ENCODE measurements at places on chromosomes 3 and 15. TPM values are rescaled to one million over a fixed set of nuclear protein-coding genes. Genes with fewer than 3 reads are reported as not detected.

DNA sequence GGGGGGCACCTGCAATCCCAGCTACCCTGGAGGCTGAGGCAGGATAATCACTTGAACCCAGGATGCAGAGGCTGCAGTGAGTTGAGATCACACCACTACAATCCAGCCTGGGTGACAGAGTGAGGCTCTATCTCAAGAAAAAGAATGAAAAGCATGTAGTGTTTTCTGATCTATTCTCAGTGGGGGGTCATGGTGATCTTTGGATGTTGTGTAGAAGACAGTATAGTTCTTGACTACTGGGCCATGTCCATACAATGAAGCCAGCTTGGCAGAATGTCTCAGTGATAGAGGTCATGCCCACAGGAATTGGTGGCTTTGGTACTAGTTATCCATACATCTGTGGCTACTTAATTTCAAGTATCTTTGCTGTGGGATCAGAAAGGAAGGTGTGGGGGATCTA lies 26.8 kb upstream of the NANOGP8 start:
- DNase-seq = no peak

DNA sequence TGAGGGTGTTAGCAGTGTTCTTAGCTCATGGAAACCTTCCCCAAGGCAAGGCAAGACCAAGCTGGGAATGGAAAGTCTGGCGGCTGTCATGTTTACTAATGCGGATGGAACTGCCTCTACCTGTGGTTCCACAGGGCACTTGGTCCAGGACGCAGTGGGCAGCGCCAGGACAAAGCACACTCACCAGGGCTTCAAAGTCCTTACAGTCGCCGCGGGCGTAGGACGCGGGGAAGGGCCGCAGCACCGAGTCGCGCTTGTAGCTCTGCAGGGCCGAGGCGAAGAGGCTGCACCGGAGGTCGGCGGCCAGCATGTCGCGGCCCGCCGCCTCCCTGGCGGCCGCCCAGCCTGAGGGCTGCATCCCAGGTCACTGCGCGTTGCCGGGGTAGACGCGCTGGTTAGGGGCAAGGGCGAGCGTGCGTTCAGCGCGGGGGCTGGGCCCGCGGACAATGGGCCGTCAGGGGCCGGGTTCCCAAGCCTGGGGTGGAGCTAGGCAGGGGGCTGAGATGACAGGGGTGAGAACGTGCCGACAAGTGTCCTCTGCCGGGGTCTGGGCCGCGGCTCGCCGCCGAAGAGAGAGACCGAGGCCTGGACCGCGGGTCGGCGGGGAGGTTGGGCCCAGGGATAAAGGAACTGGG lies 497 bp downstream of the PARP16 start:
- no peak for DNase-seq

- no peak for DNase-seq
Observed at GRCh38 chr15:63968122-63968524, 78.2 kb downstream of the DAPK2 start.

DNA sequence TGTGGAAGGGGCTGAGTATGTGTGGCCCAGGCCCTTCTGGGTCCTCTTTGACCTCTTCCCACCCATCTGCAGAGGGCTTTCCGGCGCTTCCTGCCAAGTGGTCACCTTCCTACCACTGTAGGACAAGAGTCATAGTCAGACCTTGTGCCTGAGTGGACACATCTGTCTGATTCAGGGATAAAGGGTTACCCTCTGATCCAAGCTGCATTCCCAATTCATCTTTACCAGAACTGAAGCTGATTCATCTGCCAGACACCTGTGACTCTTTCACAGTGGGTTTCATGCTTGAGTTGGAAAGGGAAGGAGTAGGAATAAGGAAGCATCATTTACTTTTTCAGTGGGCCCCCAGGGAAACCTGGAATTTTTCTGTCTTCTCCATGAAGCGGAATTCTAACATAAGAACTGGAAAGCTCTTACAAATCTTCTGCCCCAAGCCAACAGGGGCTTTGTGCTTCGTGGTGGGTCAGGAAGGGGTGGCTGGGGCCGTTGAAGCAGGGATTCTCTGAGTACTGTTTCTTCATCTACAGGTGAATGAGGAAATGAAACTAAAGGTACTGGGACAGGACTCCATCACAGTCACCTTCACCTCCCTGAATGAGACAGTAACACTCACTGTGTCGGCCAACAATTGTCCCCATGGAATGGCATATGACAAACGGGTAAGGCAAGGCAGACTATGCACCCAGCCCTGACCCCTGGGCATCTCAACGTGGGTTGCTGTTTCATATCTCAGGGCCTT lies 46.4 kb downstream of the C3orf20 start:
- no peak for DNase-seq

GOLGA8T gene
- total RNA-seq = not detected

GRCh38 chr3:181487236-181487978 lies 224.3 kb upstream of the SOX2 start:
- no peak for DNase-seq

- DNase-seq = peak; percentile 54
Observed at GRCh38 chr3:151171145-151171757, 31.8 kb downstream of the GPR171 start.

KIF9 gene
- total RNA-seq = 6.7 TPM

C3orf22 gene
- total RNA-seq = not detected

DNA sequence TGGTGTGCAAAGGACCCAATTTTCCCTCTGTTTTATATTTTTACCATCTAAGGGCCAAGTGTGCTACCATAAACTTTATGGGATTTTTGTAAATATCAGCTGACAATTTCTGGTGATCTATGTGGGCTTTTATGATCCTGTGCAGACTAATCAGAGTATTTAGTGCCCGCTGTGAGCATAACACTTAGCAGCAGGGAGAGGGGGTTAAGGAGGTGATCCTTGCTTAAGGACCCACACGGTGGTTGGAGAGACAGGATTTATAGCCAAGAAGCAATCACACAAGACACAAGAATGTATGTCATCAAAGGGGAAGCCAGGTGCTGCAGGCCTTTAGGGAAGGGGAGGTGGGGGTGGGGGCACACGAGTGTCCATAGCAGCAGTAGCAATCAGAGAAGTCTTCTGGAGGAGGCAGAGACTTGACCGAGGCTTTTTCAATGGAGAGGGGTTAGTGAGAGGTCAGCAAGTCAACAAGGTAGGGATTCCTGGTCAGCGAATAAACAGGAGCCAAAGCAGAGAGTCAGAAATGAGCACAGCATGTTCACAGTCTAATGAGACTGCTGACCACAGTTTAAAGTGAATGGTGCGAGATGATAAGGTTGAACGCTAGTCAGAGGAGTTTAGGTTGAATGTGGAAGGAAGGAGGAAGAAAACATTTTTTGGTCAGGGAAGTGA lies 4.5 kb upstream of the CACNA1D start:
- no peak for DNase-seq

RARRES1 gene
- 222 TPM for total RNA-seq

DLL4 gene
- total RNA-seq = 9.7 TPM

DNA sequence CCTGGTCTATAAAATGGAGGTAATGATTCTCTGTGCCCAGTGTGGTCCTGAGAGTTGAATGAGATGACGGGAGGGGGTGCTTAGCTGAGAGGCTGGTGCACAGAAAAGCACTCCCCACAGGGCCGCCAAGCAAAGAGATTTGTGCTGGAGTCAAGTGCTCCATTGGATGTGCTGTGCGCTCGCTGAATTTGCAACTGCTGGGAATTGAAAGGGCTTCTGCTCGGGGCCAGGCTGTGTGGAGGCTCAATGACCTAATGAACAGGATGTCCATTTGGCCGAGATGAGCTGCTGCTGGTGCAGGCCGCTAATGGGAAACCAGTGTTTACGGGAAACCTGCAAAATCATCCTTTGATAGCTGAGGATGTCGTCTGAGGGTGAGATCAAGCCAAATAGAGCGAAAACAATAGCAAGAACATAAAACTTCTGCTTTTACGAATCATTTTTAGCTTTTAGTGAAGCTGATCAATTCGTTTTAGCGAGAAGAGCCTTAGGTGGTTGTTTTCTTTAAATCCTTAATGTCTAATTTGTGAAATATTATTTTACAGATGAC lies 211.7 kb downstream of the GABRG3 start:
- DNase-seq = no peak

DNA sequence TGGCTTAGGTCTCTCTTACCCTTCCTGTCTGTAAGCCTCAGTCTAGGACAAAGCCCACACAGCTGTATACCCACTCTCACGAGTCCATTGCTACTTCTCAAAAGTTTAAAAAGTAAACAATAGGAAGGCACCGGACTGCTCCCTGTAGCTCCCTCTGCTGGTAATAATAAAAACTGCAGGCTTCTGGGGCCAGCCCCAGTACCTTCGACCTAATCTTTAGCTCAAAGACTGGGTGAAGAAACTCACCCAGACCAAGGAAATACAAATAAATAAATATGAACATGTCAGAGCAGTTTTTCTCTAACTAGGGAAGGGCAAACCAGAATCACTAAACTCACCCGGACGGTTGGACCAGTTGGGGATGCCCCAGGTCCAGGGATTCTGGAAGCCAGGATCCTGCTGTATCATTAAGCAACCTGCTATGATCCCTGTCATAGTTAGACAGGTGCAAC lies 5.0 kb downstream of the FAM219B start:
- DNase-seq = no peak

MAN2A2 gene
- 56.7 TPM for total RNA-seq

DNA sequence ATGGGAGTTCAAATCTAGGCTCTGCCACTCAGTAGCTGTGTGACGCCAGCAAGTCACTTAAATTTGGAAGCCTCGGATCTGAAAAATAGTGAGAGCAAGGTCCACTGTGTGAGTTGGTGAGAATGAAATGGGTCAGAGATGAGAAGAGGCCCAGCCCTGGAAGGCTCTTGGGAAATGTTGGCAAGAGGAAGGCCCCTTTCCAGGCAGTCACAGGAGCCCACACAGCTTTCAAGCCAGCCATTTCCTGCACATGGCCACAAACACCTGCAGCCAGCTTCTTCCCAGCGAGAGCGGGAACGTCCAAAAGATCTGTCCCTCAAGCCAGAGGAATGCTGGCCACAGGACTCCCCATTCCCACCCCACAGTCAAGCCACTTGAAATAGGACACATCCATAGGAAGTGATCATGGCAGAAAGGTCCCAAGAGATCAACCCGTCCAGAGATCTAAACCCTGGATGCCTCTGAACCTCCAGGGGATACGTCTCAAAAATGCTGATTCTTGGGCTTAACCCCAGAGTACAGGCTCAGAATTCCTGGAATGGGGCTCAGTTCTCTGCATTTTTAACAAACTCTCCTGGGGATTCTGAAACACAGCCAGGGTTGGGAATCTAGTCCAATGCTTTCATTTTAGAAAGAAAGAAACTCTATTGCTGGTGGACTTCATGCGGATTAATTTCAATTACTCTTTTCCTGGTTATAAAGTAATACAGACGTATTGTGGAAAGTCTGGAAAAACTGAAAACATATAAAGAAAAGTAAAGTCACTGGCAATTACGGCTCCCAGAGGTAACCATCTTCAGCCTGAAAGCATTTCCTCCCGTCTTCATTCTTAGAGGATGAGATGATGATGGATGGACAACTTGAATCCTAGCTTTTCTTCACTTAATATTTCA lies 35.9 kb downstream of the NTRK3 start:
- no peak for DNase-seq

TRIM42 gene
- total RNA-seq = not detected

ASB7 gene
- 11.5 TPM for total RNA-seq

CACNA1D gene
- 7.4 TPM for total RNA-seq

- DNase-seq = no peak
Observed at GRCh38 chr3:188473591-188474288, 319.8 kb downstream of the LPP start.

DNA sequence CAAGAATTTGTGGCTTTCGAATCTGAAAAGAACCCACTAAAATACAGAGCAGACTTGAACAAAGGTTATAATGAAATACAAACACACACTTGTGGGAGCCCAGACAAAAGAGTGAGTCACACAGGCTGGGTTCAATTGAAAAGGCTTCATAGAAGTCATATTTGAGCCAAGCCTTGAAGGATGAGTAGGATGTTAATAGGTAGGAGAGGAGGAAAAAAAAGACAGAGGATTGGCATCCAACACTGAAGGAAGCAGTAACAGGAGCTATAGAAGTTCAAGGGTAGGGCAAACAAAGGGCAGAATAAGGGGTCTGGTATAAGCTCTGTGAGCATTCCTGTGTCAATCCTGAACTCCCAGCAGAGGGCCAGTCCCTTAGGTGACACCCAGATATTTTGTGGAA lies 325.4 kb downstream of the FOXP1 start:
- no peak for DNase-seq

GRCh38 chr3:197372047-197372661 lies 73.7 kb upstream of the DLG1 start:
- DNase-seq = no peak

PLSCR2 gene
- 1.0 TPM for total RNA-seq

PP2D1 gene
- not detected for total RNA-seq

DNA sequence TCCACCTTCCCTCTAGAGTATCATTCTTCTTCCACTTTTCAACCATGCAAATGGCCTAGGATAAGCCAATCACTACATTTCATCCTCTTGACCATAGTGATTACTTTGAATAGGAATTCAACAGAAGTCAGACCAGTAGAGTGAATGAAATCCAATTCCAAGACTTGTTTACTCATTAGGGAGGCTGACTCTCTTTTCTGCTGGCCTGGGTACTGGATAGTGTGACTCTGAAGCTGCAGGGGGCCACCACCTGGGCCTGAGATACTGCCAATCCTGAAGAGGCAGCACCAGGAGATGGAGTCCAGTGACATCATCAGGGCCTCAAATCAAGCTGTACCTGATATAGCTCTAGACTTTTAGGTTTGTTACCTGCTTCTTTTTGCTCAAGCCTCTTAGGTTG lies 7.0 kb upstream of the FSTL1 start:
- DNase-seq = no peak

CHRD gene
- 46.5 TPM for total RNA-seq

SETD2 gene
- 51.8 TPM for total RNA-seq

GRCh38 chr3:138412821-138413551 lies 21.4 kb upstream of the ESYT3 start:
- DNase-seq = no peak

GRCh38 chr15:70351941-70352774 lies 254.4 kb upstream of the TLE3 start:
- DNase-seq = peak; percentile 49

- no peak for DNase-seq
Observed at GRCh38 chr3:81931265-81932251, 170.1 kb upstream of the GBE1 start.

DNA sequence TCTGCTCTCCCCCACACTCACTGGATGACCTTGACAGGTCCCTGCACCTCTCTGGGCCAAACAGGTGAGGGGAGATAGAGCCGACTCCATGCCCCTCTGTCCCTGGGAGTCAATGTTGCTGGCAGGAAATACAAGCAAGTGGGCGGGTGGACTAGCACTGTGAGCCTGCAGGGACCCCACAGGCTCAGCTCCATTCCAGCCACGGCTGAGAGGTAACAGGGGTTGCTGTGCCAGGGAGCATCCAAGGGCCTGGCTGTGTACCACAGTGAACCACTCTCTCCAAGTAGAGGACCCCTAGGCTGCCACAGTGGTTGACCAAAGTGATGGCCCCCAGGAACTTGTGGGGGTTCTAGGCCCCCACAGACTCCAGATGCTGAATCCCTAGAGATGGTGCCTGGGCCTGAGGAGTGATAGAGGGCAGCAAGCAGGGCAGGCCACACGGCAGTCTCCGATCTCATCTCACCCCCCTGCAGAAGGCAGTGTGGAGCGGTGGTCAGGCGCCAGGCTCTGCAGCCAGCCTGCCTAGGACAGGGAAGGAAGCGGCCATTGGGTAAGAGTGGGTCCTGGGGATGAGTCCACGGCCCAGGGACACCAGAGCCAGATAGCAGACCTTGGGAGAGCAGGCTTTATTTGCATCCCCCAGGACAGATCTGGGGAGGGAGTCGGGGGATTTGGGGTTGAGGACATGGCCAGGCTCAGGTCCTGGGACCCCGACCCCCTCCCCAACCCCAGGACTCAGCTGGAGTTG lies 3.2 kb downstream of the TNNC1 start:
- DNase-seq = no peak
